WTC11 (cell line): ENCODE measurements at places on chromosomes 5 and 9. TPM values are rescaled to one million over a fixed set of nuclear protein-coding genes. Genes with fewer than 3 reads are reported as not detected.

DNA sequence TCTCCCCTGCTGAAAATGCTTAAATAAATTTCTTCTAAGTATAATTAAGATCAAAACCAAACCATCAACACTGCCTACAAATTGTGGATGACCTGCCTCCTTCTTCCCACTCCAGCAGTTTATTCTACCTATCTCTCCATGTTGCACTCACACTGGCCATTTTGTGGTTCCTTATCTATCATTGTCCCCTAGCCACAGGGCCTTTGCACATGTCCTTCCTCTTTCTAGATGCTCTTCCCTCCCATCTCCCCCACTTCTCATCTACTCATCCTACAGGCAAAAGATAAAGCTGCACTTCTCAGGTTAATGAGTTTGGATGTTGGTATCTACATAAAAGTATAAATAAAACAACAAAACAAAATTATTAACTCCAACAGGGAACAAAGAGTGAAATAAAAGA, 70.6 kb upstream of the CCNG1 start:
- H3K27me3 ChIP-seq, result no peaks in the 10 kb centered on the region
- H3K36me3 ChIP-seq, result peaks cover 15% of the 10 kb centered on the region
- peaks cover 17% of the 10 kb centered on the region for H3K4me1 ChIP-seq
- H3K27ac ChIP-seq, result no peak overlapping the region
- no peak overlapping the region for H3K4me3 ChIP-seq

DNA sequence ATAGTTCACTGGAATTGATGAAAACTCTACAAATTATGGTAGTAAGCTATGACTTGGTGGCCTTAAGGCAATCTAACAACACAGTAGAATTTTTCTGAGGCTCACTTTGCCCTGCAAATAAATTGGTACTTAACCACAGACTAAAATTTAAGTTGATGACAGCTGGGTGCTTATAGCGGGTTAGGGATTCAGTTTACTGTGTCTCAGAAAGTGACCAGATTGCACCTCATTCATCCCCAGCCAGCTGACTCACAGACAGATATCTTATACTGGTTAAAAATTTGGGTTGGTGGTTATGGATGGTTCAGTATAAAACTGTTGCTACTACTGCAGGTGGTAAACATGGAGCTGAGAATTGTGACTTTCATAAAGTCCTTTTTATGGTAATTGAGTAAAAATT, 2.8 kb downstream of the CKS2 start:
- peaks cover 51% of the 10 kb centered on the region for H3K4me1 ChIP-seq
- DNase-seq, result no peak
- H3K36me3 ChIP-seq, result peaks cover 59% of the 10 kb centered on the region
- H3K4me3 ChIP-seq, result peak overlapping the region; percentile 93
- peak overlapping the region; percentile 90 for H3K27ac ChIP-seq

DNA sequence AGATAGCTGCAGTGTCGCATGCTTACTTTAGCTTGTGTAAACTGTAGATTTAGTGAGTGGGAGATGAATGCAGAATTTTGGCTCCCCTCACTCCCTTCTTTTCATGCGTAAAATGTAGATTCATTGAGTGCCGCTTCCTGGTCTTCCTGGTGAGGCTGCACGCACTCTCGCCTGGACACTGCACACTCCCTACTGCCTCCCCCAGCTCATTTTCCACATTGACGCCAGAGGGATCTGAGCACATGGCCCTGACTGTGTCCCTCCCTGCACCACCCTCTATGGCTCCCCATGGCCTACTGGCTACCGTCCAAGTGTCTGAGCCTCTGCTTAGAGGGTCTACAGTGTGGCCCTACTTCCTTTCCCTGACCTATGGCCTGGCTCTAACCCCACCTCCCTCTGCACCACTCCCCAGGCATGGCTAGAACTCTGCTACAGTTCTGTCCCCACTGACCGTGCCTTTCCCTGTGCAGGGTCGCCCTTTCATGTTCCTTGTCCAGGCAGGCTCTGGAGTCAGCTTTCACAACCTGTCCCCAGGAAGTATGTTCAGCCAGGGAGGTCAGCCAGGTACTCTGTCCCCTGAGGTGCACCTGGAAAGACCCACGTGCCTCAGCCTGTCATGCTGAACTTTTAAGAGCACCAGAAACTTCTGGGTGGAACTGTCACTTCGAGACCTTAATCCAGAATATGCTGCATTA, 160.6 kb downstream of the COL23A1 start:
- no peak overlapping the region for H3K4me3 ChIP-seq
- peak overlapping the region; percentile 68 for H3K27ac ChIP-seq
- no peak for DNase-seq
- H3K27me3 ChIP-seq, result no peaks in the 10 kb centered on the region
- peaks cover 28% of the 10 kb centered on the region for H3K4me1 ChIP-seq

- 0 out of 2 replicates have a peak, but pooled peaks cover 2% of the 10 kb centered on the region for H3K4me1 ChIP-seq
- no peak overlapping the region for H3K4me3 ChIP-seq
- peaks cover 7% of the 10 kb centered on the region for H3K36me3 ChIP-seq
- DNase-seq, result no peak
These were observed 113.7 kb downstream of the KLHL3 start for GRCh38 chr5:137621861-137622823.

Gene NME5
- total RNA-seq, result 0.74 to 0.89 TPM in 2 of 3 replicates, not detected in the other

Gene CFAP157
- 0.07 to 0.22 TPM in 2 of 3 replicates, not detected in the other for total RNA-seq

Gene FOXD4L6
- not detected in 3 replicates for total RNA-seq
